Pulmonary artery endothelial cell (primary cell): ENCODE measurements at places on chromosomes 4 and X. TPM values are rescaled to one million over a fixed set of nuclear protein-coding genes. Genes with fewer than 3 reads are reported as not detected.

PNMA3 gene
- under 0.01 TPM in 1 of 2 replicates, not detected in the other for total RNA-seq

FAM9C gene
- not detected in 2 replicates for total RNA-seq

SLC10A6 gene
- total RNA-seq = 0.07 and 0.13 TPM in 2 replicates

NUP62CL gene
- total RNA-seq = 0.20 TPM in 1 of 2 replicates, not detected in the other

HSD17B13 gene
- total RNA-seq = 0.07 TPM in 1 of 2 replicates, not detected in the other

EIF2S3 gene
- total RNA-seq = 298 and 386 TPM in 2 replicates

BMP3 gene
- total RNA-seq = not detected in 2 replicates

OTC gene
- total RNA-seq = not detected in 2 replicates

XAGE1B gene
- not detected in 2 replicates for total RNA-seq

SMARCA1 gene
- total RNA-seq = 31.5 and 31.9 TPM in 2 replicates

YIPF7 gene
- total RNA-seq = not detected in 2 replicates

SMIM31 gene
- not detected in 2 replicates for total RNA-seq

FAM193A gene
- total RNA-seq = 7.0 and 7.7 TPM in 2 replicates

SLC9A6 gene
- total RNA-seq = 18.3 and 21.1 TPM in 2 replicates

AFP gene
- total RNA-seq = not detected in 2 replicates

FGFR3 gene
- 0.79 and 0.81 TPM in 2 replicates for total RNA-seq

ZNF185 gene
- 15.8 and 33.3 TPM in 2 replicates for total RNA-seq

CT47B1 gene
- total RNA-seq = not detected in 2 replicates

SSX3 gene
- not detected in 2 replicates for total RNA-seq

SHROOM4 gene
- 30.1 and 39.5 TPM in 2 replicates for total RNA-seq

SMIM10L2A gene
- 0.28 and 0.40 TPM in 2 replicates for total RNA-seq

MTMR8 gene
- 0.63 and 1.2 TPM in 2 replicates for total RNA-seq

TMEM35A gene
- 3.1 and 9.1 TPM in 2 replicates for total RNA-seq

LRP2BP gene
- total RNA-seq = 0.33 and 0.39 TPM in 2 replicates

ADRA2C gene
- 0.26 TPM in 1 of 2 replicates, not detected in the other for total RNA-seq

FDCSP gene
- not detected in 2 replicates for total RNA-seq
